ENCODE measurements at places on chromosomes 12 and 14.

DNA sequence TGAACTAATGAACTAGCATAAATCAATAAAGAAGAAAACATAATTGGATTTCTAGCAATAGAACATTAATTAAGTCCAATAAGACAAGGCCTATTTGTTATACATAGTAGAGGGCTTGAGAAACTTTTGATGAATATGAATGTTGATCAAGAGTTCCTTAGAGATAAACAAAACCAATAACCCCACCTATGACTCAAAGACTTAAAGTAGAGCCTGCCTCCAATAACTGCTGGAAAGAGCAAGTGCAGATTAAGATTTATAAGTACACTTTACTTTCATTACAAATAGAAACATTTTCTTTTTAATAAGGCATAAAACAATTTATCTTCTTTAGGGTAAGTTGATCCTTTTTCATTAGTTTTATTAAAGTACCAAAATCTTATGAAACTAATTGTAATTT is 185.7 kb downstream of the SRGAP1 start:
- DNase-seq = no peak

DNA sequence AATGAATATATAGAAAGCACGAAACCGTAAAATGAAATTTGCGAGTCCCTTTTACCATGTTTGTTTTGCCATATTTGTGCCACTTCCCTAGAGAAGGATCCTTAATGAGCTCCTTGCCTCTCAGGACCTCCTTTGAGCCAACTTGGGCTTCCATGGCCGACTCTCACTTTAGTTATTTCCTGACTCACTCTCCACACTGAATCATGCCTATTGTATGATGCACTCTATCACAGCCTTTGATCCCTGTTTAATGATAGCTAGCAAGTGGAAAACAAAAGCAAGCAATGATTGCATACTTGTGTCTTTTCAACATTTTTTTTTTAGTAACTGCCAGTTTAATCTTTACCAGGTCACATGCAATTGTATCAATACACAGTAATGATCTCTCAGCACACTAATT is 153.2 kb downstream of the CCER1 start:
- DNase-seq = peak; percentile 26

DNA sequence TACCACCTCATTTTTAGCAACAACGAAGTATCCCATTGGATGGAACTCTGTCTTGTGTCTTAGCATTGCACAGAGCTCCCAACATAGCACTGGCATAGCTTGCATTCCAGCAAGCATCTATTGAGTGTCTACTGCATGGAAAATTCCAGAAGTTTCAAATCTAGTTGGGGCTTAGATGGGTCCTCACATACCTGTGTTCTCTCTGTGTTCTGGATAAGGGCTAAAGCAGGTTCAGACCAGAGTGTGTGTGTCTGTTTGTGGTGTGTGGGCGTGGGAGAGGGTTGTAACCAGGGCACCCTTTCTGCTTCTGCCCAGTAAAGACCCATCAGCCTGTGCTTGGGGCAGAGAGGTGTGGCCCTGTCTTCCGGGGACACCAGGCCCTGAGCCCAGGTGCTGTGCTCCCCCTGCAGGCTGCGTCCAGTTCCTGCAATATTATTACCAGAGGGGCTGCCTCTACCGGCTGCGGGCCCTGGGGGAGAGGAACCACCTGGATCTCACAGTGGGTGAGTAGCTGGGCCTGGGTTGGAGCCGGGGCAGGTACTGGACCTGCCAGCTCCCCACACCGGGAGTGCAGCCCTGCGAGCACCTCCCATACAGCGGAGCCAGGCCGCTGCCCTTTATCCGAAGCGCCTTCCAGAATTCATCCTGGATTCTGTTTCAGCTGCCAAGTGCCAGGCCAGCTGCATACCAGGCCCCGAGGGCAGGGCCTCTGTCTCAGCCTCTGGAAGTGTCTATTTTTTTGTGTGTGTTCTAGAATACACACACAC is 20.3 kb downstream of the RHOF start:
- peak; percentile 86 for DNase-seq

GRCh38 chr12:3820122-3820521 is 53.1 kb downstream of the PARP11 start:
- peak; percentile 24 for DNase-seq

- DNase-seq = no peak
Measured at GRCh38 chr14:86462193-86462753, 932.3 kb downstream of the FLRT2 start.

DNA sequence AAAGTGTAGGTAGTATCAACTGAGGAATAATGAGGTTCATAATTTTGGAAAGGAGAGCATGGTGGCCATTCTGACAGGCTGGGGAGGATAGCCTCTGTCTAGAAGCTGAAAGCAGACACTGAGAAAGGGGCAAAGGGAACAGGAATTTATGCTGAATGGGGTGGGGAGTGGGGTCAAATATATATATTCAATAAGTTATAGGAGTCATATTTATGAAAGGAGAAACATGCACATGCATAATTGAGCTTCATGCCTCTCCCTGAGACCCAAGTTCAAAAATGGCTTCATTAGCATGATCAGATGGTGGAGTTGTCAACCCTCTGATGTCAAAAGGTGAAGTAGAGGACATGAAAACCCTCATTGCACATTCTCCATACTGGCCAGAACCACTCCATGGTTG is 33.9 kb upstream of the ARID2 start:
- DNase-seq = no peak

GRCh38 chr12:6541371-6542165 is 7.3 kb downstream of the GAPDH start:
- DNase-seq = no peak
